ENCODE measurements at places on chromosomes 3 and 15. TPM values are rescaled to one million over a fixed set of nuclear protein-coding genes. Genes with fewer than 3 reads are reported as not detected.
A peak's percentile ranks its signal among the peaks of the same experiment; 100 is the strongest.

DNA sequence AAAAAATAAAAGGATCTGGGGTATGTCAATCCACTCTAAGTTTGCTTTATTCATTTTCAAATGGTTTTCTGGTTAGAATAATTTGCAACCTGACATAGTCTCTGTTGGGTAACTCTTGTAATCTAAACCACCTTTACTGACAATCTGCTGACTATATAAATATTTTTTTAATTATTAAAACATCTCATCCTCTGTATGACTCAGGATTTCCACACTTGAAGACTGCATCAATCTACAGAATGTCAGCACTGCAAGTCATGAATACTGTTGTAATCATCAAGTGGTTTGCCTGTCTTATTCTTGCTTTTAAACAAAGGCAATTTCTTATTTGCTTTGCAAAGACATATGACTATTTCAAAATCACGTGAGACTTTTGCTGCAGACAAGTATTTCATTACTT, 42.1 kb downstream of the VGLL3 start:
- DNase-seq: no peak

- DNase-seq: no peak
Observed at GRCh38 chr15:81526029-81526428, 152.0 kb upstream of the TMC3 start.

- no peak for DNase-seq
Observed at GRCh38 chr3:97687734-97688133, 76.8 kb upstream of the ARL6 start.

DNA sequence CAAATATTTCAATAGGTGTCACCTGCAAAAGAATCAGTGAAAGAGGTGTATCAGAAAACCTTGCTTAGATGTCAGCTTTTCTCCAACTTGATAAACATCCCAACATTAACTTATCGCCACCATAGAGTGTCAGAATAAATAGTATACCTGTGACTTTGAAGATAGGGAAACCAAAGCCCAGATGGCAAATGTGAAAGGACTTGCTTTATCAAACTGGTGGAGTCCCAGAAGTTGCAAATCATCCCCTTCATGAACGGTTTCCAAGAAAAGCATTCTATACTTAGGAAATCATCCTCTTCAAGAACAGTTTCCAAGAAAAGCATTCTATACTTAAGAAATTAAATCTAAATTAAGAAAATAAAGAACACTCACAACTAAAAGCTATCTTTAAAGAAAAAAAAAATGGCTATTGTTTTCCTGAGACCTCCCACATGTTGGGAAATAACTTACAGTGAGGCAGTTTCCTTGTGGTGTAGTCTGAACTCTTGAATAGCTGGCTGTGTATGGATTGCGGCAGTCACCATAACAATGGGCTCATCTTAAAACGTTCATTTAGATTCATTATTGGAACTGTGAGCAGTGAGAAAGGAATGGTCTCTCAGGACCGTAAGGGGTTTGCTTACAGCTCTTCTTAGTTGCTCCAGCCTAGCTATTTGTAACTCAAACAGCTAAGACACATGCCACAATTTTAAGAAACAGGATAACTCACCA, 56.5 kb downstream of the GHSR start:
- no peak for DNase-seq

DNA sequence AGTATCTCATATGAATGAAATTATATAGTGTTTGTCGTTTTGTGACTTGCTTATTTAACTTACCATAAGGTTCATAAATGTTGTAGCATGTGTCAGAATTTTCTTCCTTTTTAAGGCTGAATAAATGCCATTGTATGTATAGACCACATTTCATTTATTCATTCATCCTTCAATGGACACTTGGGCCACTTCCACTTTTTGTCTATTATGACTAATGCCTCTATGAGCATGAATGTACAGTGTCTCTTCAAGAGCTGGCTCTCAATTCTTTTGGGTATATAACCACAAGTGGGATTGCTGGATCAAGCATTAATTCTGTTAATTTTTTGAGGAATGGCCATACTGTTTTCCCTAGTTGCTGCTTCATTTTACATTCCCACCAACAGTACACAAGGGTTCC, 156.1 kb downstream of the VPS8 start:
- DNase-seq: no peak

GRCh38 chr3:195080125-195080524, 190.8 kb downstream of the XXYLT1 start:
- no peak for DNase-seq

The UACA gene
- total RNA-seq: 3.9 TPM

The NANOGP8 gene
- total RNA-seq: not detected

DNA sequence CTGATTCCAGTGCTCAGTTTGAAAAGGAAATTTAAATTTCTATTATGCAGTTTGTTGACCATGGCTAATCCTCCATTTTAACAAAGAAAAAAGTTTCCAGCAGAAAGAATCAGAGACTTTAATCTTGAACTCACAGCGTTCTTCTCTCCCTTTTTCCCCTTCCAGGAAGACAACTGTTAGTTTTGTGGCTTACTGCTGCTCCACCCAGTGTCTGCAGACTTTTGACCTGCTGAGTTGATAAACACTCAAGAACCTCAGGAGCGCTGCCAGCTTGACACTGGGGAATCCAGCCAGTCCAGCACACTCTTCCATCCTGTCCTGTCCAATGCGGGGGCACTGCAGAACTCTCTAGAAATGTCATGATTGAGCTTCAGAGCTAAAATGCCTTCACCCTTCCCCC, 134.6 kb downstream of the LRRC28 start:
- peak; percentile 12 for DNase-seq

DNA sequence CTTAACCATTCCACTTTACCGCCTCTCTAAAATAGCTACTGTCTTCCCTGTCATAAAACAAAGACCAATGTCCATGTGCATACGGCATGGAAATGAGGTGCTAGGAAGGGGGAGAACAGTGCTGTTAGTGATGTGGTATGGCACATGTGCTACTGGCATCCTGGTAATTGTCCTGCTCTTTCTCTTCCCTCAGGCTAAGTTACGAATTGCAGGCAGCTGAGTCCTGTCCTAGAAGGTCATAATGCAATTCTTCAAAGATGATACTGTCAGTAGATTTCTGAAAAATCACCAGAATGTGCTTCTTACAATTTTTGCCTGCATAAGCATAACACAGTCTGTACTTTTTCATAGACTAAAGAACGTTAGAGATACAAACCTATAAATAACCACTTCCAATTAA, 216.8 kb downstream of the RSL24D1 start:
- no peak for DNase-seq

The TMEM158 gene
- 0.54 TPM for total RNA-seq

DNA sequence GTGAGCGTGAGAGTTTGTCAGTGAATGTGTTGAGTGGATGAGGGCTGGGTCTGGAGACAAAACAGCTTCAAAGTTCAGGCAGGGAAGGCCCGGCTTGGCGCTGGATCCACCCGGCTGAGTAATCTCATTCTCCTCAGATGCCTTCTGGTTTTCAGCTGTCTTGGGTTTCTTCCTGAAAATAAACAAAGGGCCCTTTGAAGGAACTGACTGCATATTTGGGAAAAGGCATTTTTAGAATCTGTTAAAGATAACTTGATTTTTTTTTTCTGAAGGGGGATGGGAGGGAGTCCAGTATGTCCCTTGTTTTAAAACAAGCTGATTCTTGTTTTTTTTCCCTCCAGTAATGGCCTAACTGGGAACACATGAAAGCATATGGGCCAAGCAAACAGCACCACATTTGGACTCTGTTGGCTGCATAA, 86.4 kb downstream of the TIGIT start:
- DNase-seq: no peak

The DGKG gene
- total RNA-seq: 0.04 TPM

GRCh38 chr15:33624439-33624838, 313.7 kb downstream of the RYR3 start:
- DNase-seq: no peak

The RHCG gene
- total RNA-seq: not detected

GRCh38 chr3:1752205-1752604, 346.5 kb upstream of the CNTN4 start:
- DNase-seq: no peak

Measured in activated CD4-positive, alpha-beta T cell treated with anti-CD3 and anti-CD28 coated beads, Interleukin-2, amount 10 ng/mL, durations not matched to agents 7 days and 5 days (primary cell).